COLO829 (cell line): ENCODE measurements at places on chromosomes 4 and X.
A peak's percentile ranks its signal among the peaks of the same experiment; 100 is the strongest.

DNA sequence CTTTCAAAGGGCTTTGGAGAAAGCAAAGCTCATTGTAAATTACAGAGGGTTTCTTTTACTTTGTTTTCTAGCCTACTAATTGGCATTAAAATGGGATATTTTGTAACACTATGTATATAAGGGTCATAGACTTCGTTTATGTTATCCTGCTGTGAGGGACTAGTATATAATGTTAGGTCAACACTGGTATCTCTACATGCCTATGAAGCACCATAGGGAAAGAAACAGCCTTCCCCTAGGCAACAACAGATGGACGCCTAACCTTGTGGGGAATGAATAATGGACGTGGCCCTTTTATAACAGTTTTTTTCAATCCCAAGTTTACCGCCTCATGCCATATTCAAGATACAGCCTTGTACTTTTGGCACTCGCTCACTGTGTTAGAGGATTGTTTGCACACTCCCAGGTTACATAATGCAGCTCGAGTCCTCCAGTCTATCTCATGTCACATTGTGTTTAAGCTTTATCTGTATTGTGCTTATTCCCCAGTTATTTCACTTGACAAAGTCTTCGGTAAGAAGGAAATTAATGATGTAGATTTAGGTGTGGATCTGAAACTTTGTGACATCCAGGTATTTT lies 711.0 kb downstream of the RPA4 start:
- DNase-seq: no peak

DNA sequence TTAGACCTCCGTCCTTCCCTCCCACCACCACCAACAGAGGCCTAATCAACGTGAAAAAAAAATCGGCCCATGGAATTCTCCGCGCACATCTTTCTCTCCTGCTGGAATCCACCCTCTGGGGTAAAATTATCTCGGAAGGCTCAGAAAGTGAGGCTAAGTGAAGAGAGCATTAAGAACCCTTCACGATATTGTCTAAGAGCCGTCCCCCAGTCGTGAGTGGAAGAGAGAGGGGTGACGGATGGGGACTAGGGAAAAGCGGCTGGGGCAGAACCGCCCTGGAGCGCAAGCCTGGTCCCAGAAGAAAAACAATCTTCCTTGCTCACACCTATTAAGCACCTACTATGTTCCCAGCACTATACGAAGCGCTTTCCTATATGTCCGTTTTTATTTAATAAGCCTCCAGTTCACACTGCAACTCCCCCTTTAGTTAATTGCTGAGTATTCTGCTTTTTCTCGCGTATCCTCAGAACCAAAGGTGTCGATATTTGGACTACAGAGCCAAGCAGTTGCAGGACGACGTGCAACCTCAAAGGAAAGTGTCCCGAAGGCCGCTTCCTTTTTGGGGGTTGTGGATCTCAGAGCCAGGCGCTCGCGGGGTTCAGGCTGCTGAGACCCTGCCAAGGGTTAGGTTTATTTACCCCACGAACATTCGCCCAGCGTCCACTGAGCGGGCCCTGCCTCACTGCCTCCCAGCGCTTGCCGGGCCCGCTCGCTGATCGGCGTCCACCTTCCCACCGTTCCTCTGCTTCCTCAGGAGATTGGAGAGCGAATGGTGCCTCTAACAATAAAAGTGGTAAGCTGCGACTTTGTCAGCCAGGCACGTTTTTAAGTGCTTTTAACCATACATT lies 889 bp downstream of the MGARP start:
- DNase-seq: no peak

- DNase-seq: no peak
Observed at GRCh38 chrX:1433646-1434357, 18.9 kb downstream of the ASMTL start.

DNA sequence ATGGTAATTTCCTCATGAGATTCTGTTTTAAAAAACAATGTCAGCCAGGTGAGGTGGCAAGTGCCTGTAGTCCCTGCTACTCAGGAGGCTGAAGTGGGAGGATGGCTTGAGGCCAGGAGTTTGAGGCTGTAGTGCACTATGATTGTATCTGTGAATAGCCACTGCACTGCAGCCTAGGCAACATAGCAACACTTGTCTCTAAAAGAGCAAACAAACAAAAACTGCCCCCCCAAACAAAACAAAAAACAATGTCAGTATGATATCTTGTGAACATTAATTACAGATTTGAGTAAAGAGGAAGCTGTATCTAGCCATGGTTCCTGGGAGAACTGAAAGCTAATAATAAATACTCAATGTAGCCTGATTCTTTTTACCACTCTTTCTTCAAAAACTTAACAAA lies 6.8 kb upstream of the MSL3 start:
- no peak for DNase-seq

GRCh38 chrX:84156821-84157220 lies 31.2 kb downstream of the RPS6KA6 start:
- no peak for DNase-seq

GRCh38 chrX:11265352-11265751 lies 27.9 kb upstream of the AMELX start:
- no peak for DNase-seq

DNA sequence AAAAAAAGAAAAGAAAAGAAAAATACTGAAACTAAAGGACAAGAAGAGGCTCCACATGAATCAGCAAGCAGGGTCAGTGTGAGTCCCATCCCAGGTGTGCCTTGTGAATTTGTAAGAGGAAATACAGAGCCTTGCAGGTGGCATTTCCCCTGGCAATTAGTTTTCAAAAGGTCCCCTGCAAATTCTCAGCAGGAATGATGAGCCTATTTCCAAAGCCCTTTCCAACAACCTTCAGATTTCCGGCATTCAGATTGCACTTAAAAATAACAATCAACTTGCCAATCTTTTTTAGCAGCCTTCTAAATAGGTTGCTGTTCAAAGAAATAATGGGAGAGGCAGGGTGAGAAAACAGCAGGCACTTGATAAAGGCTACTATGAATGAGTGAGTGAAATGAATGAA lies 66.4 kb upstream of the OR13H1 start:
- DNase-seq: no peak

DNA sequence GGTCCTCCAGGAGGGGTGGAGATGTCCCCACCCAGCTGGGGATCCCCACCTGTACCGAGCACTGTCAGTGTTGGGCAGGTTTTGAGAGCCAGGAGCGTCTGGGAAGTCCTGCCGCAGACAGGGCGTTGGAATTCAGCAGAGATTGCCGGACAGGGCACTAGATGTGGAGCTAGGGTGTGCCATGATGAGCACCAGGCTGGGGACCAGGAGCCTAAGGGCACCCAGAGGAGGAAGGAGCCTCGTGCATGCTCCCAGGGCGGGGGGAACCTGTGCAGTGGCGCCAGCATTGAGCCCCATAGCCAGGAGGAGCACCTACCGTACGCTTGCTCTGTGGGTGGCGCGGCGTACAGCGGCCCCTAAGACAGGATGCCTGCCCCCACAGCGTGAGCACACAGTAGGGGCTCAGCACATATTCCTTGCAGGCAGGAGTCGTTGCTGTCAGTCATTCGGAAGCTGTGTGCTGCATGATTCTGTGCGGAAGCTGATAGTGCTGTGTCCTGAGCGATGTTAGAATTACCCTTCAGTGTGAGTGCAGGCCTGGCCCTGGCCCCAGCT lies 18.8 kb upstream of the TADA2B start:
- no peak for DNase-seq

DNA sequence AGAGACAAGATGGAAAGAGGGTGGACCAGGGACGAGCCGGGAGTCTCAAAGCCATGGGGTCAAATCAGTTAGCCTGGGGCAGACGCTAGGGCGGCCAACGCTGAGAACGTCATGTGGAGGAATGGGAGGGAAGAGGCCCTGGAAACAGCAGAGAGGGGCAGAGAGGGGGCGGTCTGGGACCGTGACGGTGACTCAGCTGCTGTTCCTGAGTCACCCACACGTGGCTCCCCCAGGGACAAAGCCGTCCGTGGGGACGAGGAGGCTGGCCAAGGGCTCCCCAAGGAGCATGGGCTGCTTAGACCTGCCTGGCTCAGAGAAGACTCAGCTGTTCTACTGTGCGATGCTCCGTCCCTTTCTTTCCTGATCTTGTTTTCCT lies 108.4 kb upstream of the LRPAP1 start:
- peak; percentile 11 for DNase-seq

- DNase-seq: no peak
Observed at GRCh38 chrX:54926978-54927377, 6.4 kb downstream of the TRO start.

DNA sequence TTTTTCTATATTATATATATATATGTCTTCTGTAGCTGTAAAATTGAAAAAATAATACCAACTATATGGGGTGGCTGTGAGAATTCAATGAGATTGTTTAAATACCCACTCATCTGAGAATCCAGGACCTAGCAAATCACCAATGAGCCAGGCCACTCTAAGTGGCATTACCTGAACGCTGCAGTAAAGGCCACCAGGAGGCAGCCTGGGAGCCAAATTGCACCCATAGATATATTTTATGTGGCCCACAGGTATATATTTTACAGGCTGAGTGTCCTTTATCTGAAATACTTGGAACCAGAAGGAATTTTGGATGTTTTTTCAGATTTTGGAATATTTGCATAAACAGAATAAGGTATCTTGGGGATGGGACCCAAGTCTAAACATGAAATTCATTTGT lies 58.2 kb upstream of the C4orf50 start:
- no peak for DNase-seq

- DNase-seq: no peak
Observed at GRCh38 chr4:91359041-91360031, 944.4 kb upstream of the GRID2 start.

GRCh38 chrX:45134315-45134731 lies 66.4 kb downstream of the DIPK2B start:
- DNase-seq: peak; percentile 30
